Colonic mucosa (tissue), 4 donors: ENCODE measurements at places on chromosomes 2 and 18. TPM values are rescaled to one million over a fixed set of nuclear protein-coding genes. Genes with fewer than 3 reads are reported as not detected.

GRCh38 chr2:144459937-144460336 lies 60.0 kb downstream of the ZEB2 start:
- H3K36me3 ChIP-seq: no peaks in the 10 kb centered on the region
- DNase-seq: no peak
- H3K27ac ChIP-seq: peak overlapping the region; percentile 2
- no peaks in the 10 kb centered on the region for H3K4me1 ChIP-seq

GRCh38 chr18:45066886-45067285 lies 386.2 kb downstream of the SETBP1 start:
- H3K36me3 ChIP-seq: no peaks in the 10 kb centered on the region
- H3K4me3 ChIP-seq: no peak overlapping the region
- no peak for DNase-seq
- no peaks in the 10 kb centered on the region for H3K4me1 ChIP-seq

- no peaks in the 10 kb centered on the region for H3K36me3 ChIP-seq
- no peak overlapping the region for H3K4me3 ChIP-seq
- H3K27ac ChIP-seq: no peak overlapping the region
- peaks cover under 1% of the 10 kb centered on the region for H3K4me1 ChIP-seq
- no peaks in the 10 kb centered on the region for H3K27me3 ChIP-seq
These were observed 80.2 kb downstream of the PLEKHM3 start for GRCh38 chr2:207944979-207945600.

DNA sequence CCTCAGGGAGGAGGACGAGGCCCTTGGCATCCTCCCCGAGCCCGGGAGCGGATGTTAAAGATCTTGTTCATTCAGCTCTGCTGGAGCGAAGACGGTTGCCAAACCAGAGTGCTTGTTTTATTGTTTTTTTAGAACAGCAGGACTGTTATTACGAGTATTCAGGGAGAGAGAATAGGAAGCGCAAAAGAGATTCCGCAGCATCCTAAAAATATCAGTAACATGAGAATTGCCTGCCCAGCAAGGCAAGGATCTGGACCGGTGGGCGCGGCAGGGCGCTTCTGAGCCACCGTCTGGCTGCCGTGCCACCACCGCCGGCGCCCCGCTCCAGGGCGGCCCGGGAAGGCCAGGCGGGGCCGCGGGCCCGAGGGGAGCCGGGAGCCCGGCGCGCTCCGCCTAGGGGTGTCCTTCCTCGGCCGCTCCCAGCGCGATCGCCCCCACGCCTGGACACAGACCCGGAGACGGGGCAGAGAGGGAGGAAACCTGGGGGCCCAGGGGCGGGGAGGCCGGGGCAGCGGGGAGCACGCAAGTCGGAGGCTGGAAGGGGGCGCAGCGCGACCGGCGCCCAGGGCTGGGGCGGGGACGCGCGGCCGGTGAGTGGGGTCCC lies 843 bp downstream of the CYS1 start:
- H3K27ac ChIP-seq: peak overlapping the region; percentile 57
- no peak for DNase-seq
- peaks cover 5% of the 10 kb centered on the region for H3K4me1 ChIP-seq
- H3K27me3 ChIP-seq: peaks cover 40% of the 10 kb centered on the region

GRCh38 chr2:219172231-219173154 lies 2.7 kb upstream of the SLC23A3 start:
- no peak for DNase-seq
- H3K36me3 ChIP-seq: peaks cover 11% of the 10 kb centered on the region
- no peak overlapping the region for H3K4me3 ChIP-seq
- no peak overlapping the region for H3K27ac ChIP-seq

GRCh38 chr2:129755786-129756185 lies 223.7 kb upstream of the RAB6C start:
- no peaks in the 10 kb centered on the region for H3K4me1 ChIP-seq
- DNase-seq: no peak
- no peaks in the 10 kb centered on the region for H3K36me3 ChIP-seq
- no peak overlapping the region for H3K27ac ChIP-seq
- H3K27me3 ChIP-seq: no peaks in the 10 kb centered on the region

GRCh38 chr2:160267692-160268091 lies 67.6 kb upstream of the ITGB6 start:
- no peaks in the 10 kb centered on the region for H3K27me3 ChIP-seq
- peaks cover 4% of the 10 kb centered on the region for H3K4me1 ChIP-seq
- no peak overlapping the region for H3K27ac ChIP-seq
- H3K4me3 ChIP-seq: no peak overlapping the region

DNA sequence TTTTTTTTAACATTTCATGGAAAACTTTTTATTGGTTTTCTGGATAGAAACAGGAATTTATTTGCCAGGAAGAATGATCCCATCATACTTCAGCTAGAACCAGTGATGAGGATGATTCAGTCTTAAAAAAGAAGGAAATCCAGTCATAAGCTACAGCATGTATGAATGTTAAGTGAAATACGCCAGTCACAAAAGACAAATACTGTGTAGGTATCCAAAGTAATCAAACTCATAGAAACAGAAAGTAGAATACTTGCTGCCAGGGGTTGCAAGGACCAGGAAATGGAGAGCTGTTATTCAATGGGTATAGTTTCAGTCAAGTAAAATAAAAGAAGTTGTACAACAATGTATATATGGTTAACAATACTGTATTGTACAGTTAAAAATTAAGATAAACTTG lies 21.3 kb downstream of the PSME4 start:
- H3K27ac ChIP-seq: no peak overlapping the region
- no peak for DNase-seq
- H3K36me3 ChIP-seq: no peaks in the 10 kb centered on the region
- H3K4me1 ChIP-seq: no peaks in the 10 kb centered on the region
- no peaks in the 10 kb centered on the region for H3K27me3 ChIP-seq

GRCh38 chr18:6821356-6821755 lies 91.8 kb downstream of the ARHGAP28 start:
- no peak for DNase-seq
- H3K4me3 ChIP-seq: no peak overlapping the region
- H3K4me1 ChIP-seq: no peaks in the 10 kb centered on the region
- no peak overlapping the region for H3K27ac ChIP-seq
- no peaks in the 10 kb centered on the region for H3K36me3 ChIP-seq
- no peaks in the 10 kb centered on the region for H3K27me3 ChIP-seq

GRCh38 chr2:201200345-201200744 lies 17.4 kb downstream of the CASP10 start:
- DNase-seq: no peak
- H3K36me3 ChIP-seq: no peaks in the 10 kb centered on the region
- H3K4me3 ChIP-seq: no peak overlapping the region
- H3K4me1 ChIP-seq: no peaks in the 10 kb centered on the region

GRCh38 chr2:236664136-236664535 lies 94.5 kb downstream of the ACKR3 start:
- H3K4me1 ChIP-seq: no peaks in the 10 kb centered on the region
- H3K4me3 ChIP-seq: no peak overlapping the region
- H3K27me3 ChIP-seq: no peaks in the 10 kb centered on the region
- H3K27ac ChIP-seq: peak overlapping the region; percentile 57
- DNase-seq: no peak
- no peaks in the 10 kb centered on the region for H3K36me3 ChIP-seq

The PSTPIP2 gene
- total RNA-seq: 3.8 TPM

The CDK5R2 gene
- total RNA-seq: 0.56 TPM

The FTCDNL1 gene
- total RNA-seq: 1.8 TPM
